ENCODE measurements at places on chromosomes 2 and 18.

DNA sequence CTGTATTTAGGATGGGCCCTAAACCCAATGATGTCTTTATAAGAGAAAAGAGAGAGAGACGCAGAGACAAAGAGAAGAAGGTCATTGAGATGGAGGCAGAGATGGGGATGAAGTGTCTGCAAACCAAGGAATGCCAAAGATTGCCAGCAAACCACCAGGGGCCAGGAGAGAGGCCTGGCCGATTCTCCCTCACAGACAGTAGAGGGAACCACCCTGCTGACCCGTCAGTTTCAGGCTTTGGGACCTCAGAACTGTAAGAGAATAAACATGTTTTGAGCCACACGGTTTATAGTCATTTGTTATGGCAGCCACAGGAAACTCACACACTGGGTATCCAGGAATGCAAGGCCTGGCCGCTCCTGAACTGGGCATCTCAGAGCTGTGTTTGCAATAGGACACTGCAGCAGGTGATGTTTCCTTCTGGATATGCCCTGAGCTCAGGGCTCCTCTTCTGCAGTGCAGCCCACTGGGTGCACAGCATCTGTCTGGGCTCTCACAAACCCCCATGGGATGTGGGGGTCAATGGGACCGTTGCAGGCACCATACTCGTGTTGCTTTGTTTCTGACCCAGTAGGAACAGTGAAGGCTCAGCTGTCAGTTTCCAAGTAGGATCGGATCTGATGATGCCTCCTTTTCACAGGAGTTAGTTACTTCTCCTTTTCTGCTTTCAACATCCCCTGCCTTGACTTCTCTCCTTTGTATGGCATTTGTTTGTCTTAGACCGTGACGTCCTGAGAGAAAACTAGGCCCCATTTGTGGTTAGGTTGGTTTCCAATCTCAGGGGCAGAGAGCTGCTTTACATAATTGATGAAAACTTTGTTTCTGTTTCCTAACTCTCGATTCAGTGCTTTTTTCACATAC is 20.8 kb downstream of the PTPN18 start:
- DNase-seq, result no peak

GRCh38 chr2:170240629-170241028 is 62.7 kb downstream of the MYO3B start:
- DNase-seq, result no peak

DNA sequence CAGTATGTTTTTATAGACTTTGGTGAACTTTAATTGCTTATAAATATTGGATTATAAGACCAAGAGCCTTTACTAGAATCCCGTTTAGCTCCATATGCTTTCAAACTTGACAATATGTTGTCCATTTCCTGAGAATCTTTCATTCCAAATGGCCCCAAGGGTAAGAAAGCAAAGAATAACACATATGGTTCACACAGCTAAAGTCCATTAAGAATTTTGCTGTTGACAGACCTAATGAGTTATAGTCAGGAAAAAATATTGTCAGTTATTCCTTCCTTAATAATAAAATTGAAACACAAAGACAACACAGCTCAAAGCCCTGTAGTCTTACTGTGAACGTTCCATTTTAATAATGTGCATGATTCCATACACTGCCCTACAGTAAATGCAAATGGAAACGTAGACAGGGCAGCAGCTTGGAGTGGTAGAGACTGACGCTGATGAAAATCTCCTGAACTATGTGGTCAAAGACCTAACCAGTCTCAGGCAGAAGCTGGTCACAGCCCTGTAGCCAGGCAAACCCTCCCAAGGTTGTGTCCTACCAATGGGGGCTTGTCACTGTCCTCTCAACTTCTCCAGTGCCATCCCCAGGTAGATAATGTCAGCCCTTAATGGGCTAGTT is 49.0 kb upstream of the ATIC start:
- no peak for DNase-seq

GRCh38 chr2:138324068-138324771 is 177.3 kb upstream of the SPOPL start:
- DNase-seq, result no peak

GRCh38 chr2:71536226-71536671 is 82.9 kb downstream of the DYSF start:
- peak; percentile 47 for DNase-seq

GRCh38 chr2:234331566-234331965 is 165.3 kb downstream of the ARL4C start:
- no peak for DNase-seq

DNA sequence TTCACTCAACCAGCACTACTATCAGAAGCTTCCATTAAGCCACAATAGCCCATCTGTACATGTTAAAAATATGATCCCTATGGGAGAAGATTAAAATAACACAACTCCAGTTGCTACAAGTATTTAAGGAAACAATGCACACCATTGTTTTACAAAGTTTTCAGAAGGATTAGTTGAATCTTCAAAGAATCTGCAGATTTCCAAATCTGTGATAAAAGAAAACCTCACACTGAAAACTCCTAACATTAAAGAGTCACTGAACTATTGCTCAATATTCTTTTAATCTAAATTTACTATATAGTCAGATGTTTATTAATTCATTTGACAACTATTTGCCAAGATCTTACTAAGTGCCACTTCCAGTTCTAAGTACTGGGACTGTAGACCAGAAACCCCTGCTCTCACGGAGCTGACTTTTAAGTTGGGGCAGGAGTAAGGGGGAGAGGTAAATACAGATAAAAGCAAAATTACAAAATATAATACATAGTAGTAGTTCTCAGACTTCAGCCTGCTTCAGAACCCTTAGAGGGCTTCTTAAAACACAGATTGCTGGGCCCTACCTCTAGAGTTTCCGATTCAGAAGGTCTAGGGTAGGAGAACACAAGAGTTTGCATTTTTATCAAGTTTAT is 94.4 kb downstream of the STK39 start:
- no peak for DNase-seq

GRCh38 chr2:45964906-45965305 is 313.4 kb downstream of the PRKCE start:
- no peak for DNase-seq

DNA sequence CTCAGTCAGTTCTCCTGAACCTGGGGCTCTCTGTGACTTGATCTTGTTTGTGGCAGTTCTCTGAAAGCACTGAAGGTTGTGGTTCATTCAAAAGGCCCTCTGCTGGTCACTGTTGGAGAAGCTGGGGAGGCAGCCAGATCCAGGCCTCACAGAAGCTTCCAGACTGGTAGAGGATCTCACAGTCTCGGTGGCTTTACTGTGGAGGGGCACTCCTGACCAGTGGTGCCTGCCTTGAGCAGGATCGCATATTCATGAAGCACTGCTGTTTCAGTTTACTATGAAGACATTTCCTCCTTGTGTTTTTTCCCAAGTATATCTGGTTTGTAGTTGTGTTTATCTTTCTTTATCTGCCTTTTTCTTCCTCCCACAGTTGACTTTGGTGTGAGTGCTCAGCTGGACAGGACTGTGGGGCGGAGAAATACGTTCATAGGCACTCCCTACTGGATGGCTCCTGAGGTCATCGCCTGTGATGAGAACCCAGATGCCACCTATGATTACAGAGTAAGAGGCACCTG is 133.9 kb downstream of the MAP4K4 start:
- no peak for DNase-seq

- no peak for DNase-seq
Observed at GRCh38 chr2:122307763-122308162, 552.3 kb downstream of the TSN start.

GRCh38 chr2:232238108-232238507 is 140.4 kb upstream of the ALPP start:
- DNase-seq, result no peak
